Stimulated activated CD4-positive, alpha-beta T cell treated with anti-CD3 and anti-CD28 coated beads, Interleukin-12 subunit alpha, Interleukin-12 subunit beta, amount 100 ng/mL, for 48 hours (primary cell): ENCODE measurements at places on chromosomes 3 and 15.

GRCh38 chr3:49158103-49158709, 7.9 kb downstream of the CCDC71 start:
- peak; percentile 50 for DNase-seq

DNA sequence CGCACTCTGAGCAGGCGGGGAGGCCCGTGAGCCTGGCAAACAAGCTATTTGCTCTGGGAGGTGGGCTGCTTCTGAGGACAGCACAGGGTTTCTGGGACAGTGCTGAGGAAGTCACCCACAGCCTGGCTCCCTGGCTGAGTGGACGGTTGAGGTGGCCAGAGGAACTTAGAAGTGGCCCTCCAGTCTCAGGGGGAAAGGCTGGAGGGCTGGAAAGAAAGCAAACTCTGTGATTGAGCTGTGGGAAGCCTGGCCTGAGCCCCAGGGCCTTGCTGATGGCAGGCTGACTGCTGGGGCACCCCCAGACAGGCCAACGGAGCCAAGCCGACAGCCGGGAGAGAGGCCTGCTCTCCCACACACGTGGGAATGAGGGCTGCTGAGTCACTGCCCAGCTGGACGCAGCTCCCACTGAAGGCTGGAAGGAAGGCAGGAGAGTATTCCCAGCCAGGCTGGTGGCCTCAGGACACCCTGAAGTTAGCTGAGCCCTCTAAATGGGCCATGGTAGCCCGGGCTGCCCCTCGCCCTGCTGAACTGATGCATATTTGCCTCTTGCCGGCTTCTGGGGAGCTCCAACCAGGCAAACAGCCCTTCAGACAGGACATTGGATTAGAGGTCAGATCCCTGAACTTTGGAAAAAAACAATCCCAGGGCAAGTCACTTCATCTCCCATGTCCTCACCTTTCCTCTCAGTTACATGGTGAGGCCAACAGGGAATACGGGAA, 98.0 kb upstream of the TLE3 start:
- DNase-seq: no peak

DNA sequence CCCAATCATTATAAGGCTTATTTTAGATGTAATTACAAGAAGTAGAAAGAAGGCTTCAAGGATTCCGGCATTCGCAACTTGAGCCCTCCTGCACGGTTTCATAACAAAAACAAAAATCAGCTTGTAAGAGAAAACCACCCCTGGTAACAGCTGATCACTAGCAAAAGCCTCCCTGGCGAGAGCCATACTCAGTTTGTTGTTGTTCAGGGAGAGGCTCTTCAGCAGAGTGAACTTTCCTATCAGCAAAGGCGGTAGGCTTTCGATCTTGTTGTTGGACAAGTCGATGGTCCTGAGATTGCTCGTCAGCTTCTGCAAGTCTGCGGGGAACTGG, 710 bp downstream of the LRRC57 start:
- no peak for DNase-seq

DNA sequence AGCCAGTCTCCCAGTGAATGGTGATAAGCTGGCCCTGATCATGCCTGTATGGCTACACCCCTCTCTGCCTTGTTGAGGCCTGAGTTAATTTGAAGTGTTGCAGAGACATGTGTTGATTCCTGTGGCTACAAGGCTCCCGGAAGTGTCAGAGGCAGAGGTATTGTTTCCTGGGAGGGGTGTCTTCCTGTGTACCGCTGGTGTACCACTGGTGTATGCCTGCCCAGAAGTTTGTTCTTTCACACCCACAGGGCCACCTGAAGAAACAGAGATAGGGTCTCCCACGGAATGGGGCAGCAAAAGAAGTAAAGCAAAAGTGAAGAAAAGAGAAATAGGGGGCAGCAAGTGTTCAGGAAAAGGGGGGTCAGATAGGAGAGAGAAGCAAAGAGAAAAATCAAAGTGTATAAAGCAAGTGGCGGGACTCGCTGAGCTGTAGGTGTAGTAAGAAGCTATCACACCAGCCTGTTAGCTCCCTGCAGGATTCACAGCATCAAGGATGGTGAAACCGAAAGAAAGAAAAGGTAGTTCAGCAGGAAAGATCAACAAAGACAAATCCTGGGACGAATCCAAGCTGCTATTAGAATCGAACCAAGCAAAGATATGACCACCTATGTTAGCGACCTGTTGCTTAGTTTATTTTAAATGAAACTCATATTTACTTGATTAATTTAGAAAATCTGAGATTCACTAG, 36.6 kb upstream of the CD47 start:
- peak; percentile 32 for DNase-seq

- no peak for DNase-seq
Measured at GRCh38 chr3:64974401-64974800, 286.6 kb upstream of the ADAMTS9 start.

DNA sequence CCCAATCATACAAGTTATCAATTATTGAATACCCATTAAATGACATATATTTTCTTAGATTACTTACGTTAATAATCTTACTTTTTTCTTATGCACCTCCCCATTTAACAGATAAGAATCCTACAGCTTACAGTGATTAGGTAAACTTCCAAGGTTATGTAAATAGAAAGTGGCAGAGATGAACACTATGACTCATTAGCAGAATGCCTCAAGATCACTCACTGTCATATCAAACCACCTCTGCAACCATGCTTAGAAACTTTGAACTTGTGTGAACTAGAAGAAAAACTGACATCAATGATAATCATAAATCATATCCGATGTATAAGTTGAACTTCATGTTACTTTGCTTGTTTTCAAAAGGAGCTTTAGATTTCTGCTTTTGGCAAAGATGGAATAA, 911.6 kb upstream of the ARPP21 start:
- no peak for DNase-seq

- no peak for DNase-seq
Measured at GRCh38 chr3:46500656-46501635, 3.2 kb downstream of the RTP3 start.

DNA sequence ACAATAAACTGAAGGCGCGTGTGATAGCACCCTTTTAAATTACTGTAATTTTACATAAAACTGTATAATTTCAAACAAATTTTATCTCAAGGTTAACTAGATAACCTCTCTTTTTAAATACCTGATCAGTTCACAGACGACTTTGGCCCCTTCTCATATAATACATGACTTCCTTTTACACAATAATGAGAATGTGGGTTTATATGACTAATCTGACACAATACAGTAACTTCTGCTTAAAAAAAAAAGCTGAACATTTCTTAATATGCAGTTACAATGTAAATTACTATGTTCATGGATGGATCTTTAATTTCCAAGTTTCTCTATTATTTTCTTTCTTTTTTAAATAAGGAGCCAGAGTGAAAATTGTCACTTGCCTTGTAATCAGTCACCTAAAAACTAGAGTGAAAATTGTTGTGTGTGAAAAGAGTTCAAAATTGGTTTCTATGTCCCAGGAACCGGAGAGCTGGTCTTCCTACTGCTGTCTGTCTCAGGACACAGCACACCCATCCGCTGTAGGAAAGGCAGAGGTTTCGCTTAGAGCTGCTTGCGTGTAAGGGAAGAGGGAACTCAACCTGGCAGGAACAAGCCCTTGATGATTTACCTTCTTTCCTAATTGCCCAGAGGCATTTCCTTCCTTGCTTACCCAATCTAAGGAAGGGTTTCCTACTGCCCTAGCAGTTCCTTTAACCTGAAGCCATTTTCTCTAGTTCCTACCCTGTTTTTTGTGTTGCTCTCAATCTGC, 33.3 kb downstream of the PLD1 start:
- no peak for DNase-seq

DNA sequence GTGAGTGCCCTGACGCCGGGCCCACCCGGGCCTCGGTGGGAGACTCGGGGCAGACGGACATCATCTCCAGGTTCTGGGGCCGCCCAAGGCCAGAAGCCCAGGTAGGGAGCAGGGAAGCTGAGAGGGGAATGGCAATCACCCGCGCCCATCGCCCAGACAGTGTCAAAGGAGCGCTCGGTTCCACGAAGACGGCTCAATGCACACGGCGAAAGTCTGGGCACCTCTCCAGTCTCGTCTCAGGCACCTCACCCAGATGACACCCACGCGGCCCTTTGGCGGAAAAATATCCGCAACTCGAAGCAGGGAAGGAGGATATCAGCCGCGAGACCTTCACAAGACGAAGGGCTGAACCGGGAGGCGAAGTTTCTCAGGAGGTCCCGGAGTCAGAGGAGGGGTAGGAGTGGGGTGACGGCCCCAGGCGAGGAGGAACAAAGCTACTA, 916 bp downstream of the IL17RD start:
- peak; percentile 20 for DNase-seq

- DNase-seq: no peak
Measured at GRCh38 chr3:65927576-65927975, 111.1 kb downstream of the MAGI1 start.

- DNase-seq: no peak
Measured at GRCh38 chr15:77843546-77843945, 210.8 kb upstream of the LINGO1 start.

DNA sequence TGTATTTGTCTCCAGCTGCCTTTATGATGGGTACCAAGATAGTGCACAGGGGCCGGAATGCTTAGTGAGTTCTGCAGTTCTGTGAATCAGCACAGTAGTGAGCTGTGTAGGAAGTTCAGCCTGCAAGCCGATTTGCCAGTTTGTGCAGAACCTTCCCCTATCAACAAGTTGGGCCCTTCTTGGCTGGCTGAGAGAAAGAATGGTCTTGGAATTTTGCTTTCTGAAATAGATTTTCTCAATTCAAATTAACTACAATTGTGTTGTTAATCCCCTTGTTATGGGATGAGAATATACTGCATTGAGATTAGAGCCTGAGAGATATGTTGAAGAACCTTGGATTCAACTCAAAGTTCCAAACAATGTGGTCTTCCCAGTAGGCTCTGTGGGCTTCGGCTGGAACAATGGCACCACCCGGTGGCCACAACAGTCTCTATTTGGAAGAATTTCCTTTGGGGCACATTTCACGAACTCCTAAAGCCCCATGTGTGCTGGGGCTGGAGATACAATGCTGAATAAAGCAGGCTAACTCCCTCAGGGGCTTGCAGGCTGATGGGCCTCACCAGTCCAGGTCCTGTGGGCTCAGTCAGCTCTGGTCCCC, 59.1 kb downstream of the TRIM42 start:
- no peak for DNase-seq

DNA sequence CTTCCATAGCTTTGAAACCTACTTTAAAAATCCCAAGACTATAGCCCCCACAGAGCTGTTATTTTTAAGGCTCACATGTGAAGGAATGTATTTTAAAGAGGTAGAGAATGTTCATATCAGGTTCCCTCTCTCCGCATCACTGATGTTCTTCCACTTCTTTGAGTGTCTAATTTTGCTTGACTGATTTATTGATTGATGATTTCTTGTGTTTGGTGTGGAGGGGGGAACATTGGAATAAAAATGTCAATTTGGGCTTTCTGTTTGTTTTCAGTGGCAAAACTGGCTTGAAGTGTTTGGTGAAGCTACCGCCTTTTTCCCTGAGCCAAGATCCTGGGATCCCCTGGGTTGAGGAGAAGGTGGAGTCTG, 2.7 kb upstream of the TMEM212 start:
- no peak for DNase-seq

DNA sequence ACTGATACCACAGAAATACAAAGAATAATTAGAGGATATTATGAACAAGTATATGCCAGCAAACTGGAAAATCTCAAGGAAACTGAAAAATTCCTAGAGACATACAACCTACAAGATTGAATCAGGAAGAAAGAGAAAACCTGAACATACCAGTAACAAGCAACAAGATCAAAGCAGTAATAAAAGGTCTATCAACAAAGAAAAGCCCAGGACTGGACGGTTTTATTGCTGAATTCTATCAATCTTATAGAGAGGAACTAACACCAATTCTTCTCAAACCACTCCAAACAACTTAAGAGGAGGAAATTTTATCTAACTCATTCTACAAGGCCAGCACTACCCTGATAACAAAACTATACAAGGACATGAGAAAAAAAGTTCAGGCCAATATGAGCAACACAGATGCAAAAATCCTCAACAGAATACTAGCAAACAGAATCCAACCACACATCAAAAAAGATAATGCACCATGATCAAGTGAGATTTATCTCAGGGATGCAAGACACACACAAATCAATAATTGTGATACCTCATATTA, 71.1 kb upstream of the IMPG2 start:
- no peak for DNase-seq

DNA sequence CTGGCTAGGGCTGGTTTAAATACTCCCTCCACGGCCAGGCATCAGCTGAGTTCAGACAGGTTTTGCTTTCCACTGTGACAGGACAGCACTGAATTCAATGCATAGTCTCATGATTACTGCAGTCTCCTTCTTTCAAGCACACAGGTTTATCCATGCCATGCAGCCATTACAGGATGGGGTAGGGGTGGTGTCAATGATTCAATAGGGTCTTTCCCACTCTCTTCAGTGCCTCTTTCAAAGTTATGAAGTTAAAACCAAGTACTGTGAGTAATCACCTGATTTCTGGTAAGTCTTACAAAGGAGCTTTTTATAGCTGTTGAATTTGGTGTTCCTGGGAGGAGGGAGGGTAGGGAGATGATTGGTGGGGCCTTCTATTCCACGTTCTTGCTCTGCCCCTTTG, 47.2 kb downstream of the TMEM212 start:
- DNase-seq: no peak

GRCh38 chr3:148756311-148756710, 58.6 kb downstream of the AGTR1 start:
- DNase-seq: no peak

DNA sequence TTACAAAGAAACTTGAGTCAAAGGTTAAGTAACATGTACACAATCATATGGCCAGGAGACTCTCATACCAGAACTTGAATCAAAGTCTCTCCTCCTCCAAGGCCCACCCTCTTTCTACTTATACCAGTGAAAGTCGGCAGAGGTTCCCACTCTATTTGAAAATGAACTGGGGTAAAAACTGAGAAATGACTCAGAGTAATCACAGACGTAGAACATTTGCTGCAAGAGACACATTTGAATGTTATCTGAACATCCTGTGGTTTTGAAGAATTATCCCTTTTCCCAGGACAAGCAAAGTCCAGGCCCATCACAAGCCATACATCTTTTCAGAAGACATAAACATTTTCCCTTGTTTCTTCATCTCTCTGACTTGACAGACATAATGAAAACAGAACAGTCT, 55.8 kb downstream of the SHOX2 start:
- no peak for DNase-seq

DNA sequence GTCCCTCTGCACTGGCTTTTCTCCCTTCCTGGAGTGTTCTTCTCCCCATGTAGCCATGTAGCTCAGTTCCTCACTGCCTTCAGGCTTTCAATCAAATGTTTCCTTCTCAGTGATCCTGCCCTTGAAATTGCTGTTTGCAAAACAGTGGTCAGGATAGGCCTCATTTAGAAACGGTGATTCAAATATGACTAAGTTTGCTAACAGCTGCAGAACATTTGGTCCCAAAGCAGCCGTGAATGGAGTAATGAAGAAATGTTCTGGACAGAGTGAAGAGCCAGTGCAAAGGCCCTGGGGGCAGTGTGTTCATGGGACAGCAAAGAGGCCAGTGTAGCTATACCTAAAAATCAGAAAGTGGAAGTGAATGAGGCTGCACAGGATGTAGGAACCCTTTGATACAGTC, 223.4 kb downstream of the FEZF2 start:
- DNase-seq: no peak

GRCh38 chr3:5115506-5116162, 6.5 kb upstream of the ARL8B start:
- no peak for DNase-seq

- no peak for DNase-seq
Measured at GRCh38 chr3:42996021-42996420, 16.9 kb downstream of the GASK1A start.

- no peak for DNase-seq
Measured at GRCh38 chr3:12275974-12276650, 12.8 kb upstream of the PPARG start.

GRCh38 chr3:107452436-107452835, 70.3 kb upstream of the BBX start:
- DNase-seq: no peak
